Prostate gland (tissue), 2 donors: ENCODE measurements at places on chromosomes 12 and 14. TPM values are rescaled to one million over a fixed set of nuclear protein-coding genes. Genes with fewer than 3 reads are reported as not detected.

The ACRBP gene
- total RNA-seq: 49.6 TPM

The COX14 gene
- total RNA-seq: 59.9 TPM

The PRH2 gene
- 1.8 TPM for total RNA-seq

The PLCZ1 gene
- 0.85 TPM for total RNA-seq

The PTMS gene
- total RNA-seq: 339 TPM

The CLEC2B gene
- total RNA-seq: 6.0 TPM

The FZD10 gene
- total RNA-seq: 1.5 TPM

The MYH6 gene
- not detected for total RNA-seq

The HIF1A gene
- 101 TPM for total RNA-seq

The OR2AP1 gene
- not detected for total RNA-seq

The BBOF1 gene
- total RNA-seq: 3.6 TPM

The SYCP3 gene
- not detected for total RNA-seq

The LRTM2 gene
- not detected for total RNA-seq

The PTPRB gene
- 11.2 TPM for total RNA-seq

The ADAMTS20 gene
- 0.23 TPM for total RNA-seq

The SMCO2 gene
- 0.41 TPM for total RNA-seq

The CLEC4C gene
- total RNA-seq: not detected

The LRRC9 gene
- total RNA-seq: 1.1 TPM

The HCAR3 gene
- 0.40 TPM for total RNA-seq

The PRKCH gene
- 33.9 TPM for total RNA-seq

The TMEM119 gene
- total RNA-seq: 19.1 TPM

The GLT8D2 gene
- total RNA-seq: 3.1 TPM

The SLC17A8 gene
- not detected for total RNA-seq

The FGD6 gene
- 9.9 TPM for total RNA-seq

The GALNT9 gene
- 0.14 TPM for total RNA-seq

The TMEM253 gene
- total RNA-seq: not detected

The KERA gene
- not detected for total RNA-seq

The MAP1LC3B2 gene
- total RNA-seq: 1.6 TPM

The OASL gene
- total RNA-seq: 0.91 TPM
